ENCODE measurements at places on chromosomes 7 and 10.

DNA sequence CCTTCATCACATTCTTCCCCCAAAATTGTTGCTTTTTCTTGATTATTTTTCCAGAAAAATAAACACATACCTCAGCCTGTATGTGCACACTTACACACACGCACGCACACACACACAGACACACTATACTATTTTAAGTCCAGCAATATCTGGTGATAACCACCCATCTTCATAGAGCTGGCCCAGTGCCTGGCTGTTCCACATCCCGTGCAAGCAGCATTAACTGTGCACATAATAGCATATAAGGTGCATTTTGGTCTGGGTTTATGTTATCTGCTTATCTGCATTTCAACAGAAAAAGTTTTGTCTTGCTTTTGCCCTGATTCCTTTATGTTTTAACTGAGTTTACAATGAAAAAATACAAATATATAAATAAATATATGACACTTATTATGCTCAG is 143.1 kb upstream of the KLF6 start:
- no peak for DNase-seq

DNA sequence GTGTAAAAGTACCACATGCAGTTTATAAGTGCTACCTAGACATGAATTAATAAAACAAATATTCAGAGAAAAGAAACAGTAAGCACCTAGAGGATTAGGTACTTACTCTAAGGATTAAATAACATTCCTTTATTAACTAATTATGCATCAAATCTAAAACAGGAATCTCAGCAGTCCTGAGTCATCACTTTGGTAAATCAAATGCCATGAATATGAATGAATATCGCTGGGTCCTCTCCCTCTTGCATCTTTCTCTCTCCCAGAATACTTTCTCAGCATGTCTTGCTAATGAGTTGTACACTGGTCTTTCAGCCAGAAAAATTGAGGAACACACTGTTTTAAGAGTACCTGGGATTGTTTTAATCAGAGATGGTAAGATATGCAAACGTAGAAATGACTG is 225.5 kb upstream of the NFE2L3 start:
- no peak for DNase-seq

DNA sequence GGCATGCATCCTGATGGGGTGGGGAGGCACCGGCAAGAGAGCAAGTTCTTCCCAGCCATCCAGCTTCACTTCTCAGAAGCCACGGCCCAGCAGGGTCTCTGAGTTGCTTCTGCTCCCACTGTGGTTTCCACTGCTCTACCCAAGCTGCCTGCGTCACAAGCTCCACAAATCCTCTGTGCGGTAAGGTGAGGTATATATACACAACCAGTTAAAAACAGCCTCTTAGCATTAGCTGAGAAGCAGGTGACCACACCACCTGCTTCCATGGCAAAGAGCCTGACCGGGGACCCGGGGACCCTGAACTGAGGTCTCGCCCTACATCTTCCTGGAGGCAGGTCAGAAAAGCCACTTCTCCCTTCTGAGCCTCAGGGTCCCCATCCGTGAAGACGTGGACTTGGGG is 46.9 kb upstream of the NPFFR1 start:
- DNase-seq, result no peak

DNA sequence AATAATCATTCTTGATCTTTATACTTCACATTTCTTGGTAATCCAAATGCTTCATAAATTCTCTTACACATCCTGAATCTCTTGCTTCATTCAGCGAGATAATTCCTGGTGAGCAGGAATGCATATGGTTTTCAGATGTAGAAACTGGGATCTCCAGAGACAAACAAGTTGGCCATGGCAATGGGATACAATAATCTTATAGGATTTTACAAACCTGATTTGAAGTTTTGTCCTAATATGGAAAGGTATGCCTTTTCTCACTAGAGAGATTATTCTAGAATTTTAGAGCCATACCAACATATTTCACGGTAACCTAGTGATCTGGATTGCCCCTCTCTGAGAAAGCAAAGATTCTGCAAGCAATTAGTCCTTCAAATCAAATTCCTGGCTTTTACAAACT is 13.1 kb upstream of the TRDMT1 start:
- no peak for DNase-seq

DNA sequence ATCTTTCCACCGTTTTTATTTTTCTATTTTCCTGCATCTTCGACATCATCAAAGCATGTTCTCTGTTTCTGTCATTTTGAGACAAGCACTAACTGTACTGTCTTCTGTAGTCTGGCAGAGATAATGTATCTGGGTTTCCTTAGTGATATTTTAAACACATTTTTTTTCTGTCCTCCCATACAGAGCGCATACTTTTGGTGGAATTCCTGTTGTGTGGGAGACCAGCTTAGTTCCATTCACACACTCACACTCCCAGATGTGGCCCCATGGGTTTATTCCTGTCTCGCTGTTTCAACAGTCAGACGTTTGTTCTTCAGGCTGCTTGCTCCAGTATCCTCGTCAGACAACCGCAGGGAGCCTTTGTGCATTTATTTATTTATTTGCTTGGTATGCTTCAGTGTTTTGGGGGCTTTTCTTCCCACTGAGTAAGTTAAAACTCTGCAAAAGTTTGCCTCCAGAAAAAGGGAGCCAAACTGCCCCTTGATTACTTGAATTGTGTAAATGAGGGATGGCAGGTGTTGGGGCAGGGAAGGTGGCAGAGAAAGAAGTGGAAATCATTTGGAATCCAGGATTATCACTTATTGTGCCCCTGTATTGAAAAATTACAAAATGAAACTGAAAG is 456.8 kb upstream of the KLF6 start:
- no peak for DNase-seq

DNA sequence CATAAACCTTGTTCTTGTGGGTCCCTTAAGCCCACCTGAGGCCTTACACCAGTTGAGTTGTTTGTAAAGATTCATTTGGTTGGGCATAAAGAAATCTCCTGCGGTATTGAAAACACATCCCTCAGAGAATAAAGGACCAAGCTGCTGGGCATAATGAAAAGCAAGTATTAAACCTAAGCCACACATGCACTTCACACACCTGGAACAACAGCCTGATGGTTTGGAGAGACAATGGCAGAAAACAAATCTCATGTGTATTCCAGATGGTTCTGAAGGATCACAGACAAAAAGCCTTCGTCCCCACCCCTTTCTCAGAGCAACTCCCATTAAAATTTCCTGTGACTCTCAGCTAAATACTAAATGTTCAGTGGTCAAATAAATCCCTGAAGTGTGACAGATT is 44.2 kb downstream of the FEZF1 start:
- no peak for DNase-seq

DNA sequence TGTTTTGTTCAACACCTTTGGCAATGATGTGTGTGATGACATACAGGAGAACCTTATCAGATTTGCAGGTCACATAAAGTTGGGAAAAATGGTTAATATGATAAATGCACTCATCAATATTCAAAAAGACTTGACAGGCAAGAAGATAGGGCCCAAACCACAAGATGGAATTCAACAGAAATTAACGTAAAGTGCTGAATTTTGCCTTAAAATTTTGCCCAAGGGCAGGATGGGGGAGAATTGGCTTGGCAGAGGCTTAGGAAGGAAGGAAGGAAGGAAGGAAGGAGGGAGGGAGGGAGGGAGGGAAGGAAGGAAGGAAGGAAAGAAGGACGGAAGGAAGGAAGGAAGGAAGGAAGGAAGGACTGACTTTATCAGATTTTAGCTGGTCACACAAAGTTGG is 35.3 kb downstream of the CARD11 start:
- no peak for DNase-seq

GRCh38 chr7:51226063-51226755 is 90.4 kb downstream of the COBL start:
- DNase-seq, result no peak
